ENCODE measurements at places on chromosomes 4 and X.

DNA sequence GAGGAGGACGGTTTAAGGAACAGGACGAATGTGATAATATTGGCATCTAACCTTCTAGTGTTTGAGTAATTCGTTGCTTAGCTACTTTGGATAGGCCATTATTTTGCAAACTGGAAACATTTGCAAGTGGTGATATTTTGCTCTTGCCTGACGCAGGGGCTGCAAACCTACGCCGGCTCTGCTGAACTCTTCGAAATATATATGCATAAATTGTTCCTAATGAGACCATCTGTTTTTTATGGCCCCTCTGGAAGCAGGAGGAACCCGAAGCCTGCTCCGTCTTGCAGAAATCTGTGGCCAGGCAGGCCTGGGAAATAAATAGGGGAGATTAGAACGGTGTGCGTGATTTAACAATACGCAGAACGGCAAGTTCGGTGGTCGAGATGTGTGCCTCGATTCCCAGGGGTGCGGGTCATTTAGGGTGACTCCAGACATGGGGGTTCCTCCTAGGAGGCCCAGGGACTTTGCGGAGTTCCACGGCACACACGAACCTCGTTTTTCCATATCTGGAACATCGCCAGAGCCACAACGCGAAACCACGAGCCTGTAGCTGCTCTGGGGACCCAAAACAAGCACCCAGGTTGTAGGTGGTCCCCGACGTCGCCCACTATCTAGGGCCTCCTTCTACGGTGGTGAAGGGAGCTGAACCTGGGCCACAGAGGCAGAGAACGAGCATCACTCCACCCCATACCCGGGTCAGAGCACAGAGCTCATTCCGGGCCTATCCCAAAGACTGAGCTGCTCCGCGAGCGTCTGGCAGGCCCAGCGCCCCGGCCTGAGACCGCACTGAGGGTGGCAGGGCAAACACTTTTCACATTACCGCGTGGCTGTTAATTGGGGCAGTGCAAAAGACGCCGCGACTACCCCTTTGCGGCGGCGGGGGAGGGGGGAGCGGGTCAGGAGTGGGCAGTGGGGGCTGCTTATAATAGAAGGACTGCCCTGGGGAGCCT is 89.7 kb downstream of the BCOR start:
- peak; percentile 57 for DNase-seq

DNA sequence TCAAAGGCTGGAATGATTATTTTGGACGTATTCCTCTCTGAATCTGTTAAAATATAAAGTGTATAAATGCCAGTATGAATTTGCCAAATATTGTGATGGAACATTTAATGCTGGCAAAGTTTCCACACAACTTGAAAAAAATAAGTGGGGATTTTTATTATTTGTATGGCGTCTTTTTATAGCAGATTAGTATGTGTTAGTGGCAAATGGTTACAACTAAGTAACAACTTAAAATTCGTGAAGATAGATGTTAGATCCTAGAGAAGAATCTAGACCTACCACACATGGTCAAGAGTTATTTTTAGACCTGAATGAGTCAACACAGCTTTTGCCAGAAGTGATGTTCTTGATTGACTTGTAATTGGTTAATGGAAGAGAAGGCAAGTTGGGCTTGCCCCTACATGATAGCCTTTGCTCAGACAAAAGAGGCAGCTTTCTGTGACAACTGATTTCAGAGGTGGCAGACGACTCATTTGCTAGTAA is 4.8 kb downstream of the CPE start:
- no peak for DNase-seq

DNA sequence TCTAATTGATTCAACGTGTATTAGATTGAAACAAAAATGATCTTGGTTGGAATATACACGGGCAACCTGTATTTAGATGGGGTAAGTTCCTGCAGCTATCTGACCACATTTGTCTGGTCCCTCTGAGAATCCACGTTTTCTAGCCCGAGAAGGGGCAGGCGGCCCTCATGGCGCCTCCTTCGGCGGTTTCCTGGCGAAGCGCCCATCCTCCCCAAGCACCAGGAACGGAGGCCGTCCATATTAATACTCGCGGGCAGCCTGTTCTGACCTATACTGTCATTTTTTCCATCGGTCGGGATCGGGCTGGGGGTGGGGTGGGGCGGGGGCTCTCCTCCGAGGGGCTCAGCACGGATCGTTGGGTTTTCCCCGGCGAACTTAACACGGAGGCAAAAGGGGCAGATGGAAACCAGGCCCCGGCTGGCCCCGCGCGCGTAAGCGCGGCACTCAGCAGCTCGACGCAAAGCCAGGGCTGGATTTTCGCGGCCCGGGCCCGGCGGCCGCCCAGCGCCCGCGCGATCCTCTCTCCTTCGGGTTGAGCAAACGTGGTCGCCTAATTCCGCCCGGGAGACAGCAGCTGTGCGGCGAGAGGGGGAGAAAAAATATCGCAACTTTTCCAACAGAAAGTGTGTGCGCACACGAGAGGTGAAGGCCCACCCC is 77.2 kb upstream of the BCOR start:
- peak; percentile 71 for DNase-seq

- peak; percentile 83 for DNase-seq
Measured at GRCh38 chrX:2608638-2609430, 82.3 kb upstream of the CD99 start.

DNA sequence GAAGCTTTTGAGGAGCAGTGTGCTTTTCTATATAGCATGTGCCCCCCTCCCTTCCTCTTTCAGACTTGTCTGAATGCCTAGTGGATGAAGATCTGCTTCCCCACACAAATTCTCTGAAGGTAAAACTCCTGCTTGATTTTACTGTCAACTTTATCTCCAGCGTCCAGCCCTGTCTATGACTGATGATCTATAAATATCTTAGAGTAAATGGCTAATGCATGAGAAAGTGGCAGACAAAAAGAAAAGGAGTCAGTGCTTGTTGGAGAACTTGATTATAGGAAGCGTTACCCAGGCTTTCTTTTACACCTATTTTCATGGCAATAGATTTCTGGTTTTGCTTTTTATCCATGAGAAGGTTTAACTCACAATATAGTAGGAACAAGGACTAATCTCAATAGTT is 168.3 kb upstream of the HS3ST1 start:
- no peak for DNase-seq

DNA sequence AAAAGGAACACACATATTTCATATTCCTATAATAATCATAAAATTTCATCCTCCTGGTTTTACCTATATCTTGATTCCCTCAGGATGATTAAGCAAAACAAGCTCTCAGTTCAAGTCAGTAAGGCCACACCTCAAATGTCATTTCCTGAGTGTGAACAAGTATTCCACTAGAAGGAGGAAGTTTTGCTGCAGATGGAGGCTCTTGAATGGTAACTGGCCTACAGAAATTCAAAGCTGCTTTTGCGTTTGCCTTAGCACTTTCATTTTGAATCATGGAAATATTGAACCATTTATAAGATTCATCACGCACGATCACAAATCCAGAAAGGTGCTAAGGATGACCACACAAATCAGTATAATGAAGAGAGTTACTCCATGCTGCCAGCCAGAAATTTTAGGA is 254.4 kb upstream of the CXXC4 start:
- DNase-seq: no peak

DNA sequence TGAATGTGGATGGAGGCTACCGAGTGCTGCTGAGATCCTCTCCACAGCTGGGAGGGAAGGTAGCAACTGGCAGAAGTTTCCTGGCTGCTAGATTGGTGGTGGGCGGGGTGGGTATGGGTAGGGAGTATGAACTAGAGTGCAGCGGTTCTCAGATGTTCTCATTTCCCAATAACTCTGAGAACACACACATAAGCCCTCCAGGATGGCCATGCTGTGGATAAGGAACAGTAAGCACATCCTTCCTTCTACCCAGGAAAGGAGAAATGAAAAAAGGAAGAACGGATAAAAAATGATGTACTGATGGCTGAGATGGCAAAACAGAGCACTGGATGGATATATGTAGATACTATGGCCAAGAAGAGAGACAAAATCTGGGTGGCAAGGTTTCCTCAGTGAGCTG is 116.0 kb downstream of the ZNF827 start:
- DNase-seq: no peak

- no peak for DNase-seq
Measured at GRCh38 chr4:19497705-19498104, 754.0 kb upstream of the SLIT2 start.

- DNase-seq: no peak
Measured at GRCh38 chrX:44974451-44974850, 101.5 kb downstream of the KDM6A start.

GRCh38 chr4:40548256-40548655 is 81.4 kb downstream of the RBM47 start:
- DNase-seq: no peak

DNA sequence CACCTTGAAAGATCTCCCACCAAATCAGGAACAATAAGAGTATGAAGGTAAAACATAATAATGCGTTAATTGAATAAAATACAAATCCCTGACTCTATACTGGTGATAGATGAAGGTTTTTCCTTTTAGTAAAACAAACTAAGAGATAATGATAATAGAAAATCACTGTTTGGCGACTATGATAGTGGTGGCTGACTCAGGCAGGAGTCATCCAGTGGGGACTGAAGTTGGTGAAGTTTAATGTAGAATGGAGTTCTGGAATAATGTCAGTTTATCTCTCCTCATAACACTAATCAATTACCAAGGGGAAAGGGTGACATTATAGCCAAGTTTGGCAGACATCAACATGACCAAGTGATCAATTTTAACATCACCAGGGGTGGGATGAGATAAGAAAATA is 21.3 kb downstream of the ABCG2 start:
- DNase-seq: no peak

DNA sequence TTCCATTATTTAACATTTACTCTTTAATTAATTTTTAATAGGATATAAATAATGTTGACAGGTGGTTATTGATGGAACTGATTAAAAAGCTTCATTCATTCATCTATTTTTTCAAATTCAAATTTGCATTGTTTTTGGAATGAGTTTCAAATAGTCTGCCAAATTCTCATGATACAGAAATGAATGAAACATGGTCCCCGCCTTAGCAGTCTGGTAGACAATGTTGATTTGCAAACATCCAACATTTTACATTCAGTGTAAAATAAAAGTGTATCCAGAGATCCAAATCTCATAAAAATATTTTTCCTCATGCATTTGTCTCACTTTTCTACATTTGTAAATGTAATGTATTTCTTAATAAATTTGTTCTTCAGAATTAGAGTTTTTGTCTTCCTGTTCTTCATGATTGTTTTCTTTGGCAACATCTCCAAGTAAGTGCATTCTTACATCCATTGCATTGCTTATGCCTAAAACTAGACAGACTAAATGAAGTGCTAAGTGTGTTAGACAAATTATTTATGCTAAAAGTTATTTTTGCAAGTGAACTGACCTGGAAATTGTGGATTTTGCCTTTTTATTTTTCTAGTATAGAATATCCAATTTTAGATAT is 142.3 kb downstream of the PCDH18 start:
- no peak for DNase-seq

- no peak for DNase-seq
Measured at GRCh38 chr4:181502611-181503010, 740.6 kb upstream of the TENM3 start.

DNA sequence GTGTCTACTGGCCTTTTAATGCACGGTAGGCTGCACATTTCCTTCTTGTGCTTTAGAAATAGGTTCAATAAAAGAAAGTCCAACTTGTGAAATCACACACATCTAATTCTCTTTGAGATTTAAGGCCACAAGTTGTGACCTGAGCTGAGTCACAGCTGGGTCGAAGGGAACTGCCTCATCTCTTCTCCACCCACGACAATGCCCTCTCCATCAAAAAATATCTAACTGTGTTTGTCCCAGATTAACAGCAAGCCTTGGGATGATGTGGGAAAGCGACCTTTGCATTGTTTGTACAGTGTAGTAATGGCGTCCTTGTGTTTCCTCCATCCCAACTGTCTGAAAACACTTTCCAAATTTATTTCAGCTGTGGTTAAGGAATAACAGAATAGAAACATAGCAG is 168.9 kb downstream of the AMELX start:
- DNase-seq: no peak

- DNase-seq: no peak
Measured at GRCh38 chr4:102606846-102607450, 105.8 kb downstream of the NFKB1 start.
